ENCODE measurements at places on chromosomes 6 and 20. TPM values are rescaled to one million over a fixed set of nuclear protein-coding genes. Genes with fewer than 3 reads are reported as not detected.

Gene TBX18
- total RNA-seq = 5.4 TPM

DNA sequence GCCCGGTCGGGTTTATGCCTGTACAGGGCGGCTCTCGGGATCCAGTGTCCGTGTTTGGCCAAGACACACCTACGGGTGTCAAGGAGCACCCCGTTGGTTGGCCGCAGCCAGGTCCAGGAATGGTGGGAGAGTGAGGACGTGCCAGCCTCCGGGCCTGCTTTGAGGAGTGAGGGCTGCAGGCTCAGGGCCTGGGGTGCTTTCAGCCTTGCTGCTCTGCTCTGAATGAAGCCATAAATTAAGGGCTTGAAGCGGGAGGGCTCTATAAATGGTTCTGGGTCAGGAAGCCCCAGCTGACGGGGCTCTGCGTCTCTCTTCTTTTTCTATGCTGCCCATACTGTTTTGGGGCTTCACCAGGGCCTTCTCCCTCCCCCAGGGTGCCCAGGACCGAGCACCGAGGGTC lies 15.1 kb downstream of the GATA5 start:
- no peak for DNase-seq

DNA sequence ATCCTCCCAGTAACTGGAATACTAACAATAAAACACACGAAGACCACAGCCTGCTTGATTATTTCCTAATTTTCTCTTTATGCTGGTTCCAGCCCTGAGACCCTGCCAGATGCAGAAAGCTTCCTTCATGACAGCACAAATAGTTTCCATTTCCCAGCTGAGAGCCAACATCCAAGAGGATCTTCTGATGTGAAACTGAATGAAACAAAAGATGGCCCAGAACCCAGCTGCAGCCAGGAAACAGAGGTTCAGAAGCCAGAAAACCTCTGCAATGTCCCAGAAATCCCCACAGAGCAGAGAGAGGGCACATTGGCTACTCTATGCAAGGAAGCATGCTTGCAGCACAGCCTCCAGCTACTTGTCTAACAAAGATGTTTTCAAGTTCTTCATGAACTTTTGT lies 61.8 kb upstream of the PLEKHG1 start:
- DNase-seq = no peak

- DNase-seq = no peak
Observed at GRCh38 chr6:140897804-140898573, 1234.7 kb upstream of the GJE1 start.

Gene ACTL10
- total RNA-seq = 2.4 TPM

DNA sequence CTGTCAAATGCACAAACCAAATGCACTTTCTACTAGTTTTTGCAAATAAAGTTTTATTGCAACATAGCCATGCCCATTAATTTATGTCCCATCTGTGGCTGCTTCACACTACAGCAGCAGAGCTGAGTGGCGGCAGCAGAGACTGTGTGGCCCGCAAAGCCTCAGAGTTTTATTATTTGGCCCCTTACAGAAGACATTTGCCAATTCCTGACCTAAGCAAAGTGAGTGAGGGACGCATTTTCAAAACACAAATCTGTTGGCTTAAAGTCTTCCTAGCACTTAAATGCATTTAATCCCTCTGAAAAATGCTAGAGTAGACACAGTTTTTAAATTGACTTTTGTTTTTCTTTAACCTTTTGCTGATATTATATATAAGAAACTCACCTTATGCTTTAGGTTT lies 126.4 kb downstream of the PHACTR3 start:
- no peak for DNase-seq

DNA sequence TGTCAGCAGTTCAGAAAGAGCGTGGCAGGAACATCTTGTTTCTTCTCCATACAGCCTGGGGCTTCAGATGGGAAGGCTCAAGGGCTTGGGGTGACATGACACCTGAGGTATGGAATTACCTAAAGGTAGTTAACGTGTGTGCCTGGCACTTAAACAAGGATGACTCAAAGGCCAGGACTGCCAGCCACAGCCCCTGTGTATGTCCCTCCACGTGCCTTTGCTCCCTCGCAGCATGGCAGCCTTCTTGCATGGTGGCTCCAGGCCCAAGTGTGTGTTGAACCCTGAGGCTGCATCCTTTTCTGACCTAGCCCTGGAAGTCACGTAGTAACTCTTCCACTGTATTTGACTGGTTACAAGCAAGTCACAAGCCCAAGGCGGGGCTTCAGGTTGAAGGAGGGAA lies 33.6 kb upstream of the MYL9 start:
- DNase-seq = no peak

Gene APCDD1L
- total RNA-seq = not detected

DNA sequence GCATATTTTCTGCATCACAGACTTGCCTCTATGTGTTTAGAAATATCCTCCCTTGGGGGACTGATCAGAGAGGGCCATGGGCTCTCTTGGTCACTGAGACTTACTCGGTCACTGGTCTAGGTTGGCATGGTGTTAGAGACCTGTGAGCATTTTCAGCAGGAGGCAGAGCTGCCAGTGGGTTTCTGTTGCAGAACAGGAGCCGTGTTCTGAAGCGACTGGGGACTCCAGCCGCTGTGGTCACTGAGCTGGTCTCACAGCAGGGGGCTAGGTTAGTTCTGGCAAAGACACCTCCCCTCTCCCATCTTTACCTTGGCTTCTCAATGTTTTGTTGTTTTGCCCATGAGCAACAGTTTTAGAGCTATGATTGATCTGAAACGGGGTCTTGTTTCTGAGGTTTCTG lies 8.7 kb downstream of the TMEM181 start:
- no peak for DNase-seq

Gene LAMA4
- 189 TPM for total RNA-seq

- no peak for DNase-seq
Observed at GRCh38 chr20:12598894-12599293, 409.9 kb upstream of the SPTLC3 start.

- DNase-seq = no peak
Observed at GRCh38 chr6:157376706-157377230, 4.2 kb upstream of the ZDHHC14 start.

DNA sequence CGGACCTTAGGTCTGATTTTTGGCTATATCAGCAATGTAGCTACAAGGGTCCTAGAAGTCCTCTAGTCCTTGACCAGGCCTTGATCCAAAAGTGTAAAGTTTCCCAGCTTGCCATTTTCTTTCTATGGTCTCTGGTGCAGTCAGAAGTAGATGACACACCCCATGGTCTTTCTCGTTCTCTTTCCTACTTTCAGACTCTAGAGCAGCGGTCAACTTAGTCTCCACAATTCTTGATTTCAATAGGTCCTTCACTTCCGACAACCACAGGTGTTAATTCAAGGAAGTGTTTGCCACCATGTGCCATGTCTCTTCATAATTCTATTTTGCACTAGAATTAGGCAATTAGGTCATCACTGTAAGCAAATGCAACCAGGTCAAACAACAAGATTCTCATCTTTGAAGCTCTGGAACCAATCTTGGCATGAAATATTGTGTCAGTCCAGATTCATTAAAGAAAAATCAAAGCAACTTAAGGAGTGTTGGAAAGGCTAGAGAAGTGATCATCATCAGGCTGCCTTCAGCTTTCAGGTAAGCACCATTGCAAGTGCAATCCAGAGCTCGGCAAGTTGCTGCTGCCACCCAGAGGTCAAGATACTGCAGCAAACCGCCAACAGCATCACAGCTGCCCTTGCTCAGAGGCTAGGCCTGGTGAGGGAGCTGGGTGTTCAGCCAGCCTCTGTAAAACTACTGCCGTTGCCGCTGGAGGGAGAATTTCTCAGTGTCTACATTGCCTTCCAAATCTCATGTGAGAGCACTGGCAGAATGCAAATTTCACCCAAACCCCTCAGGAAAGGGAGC lies 5.6 kb upstream of the SYNE1 start:
- no peak for DNase-seq

GRCh38 chr20:56736285-56736857 lies 107.3 kb downstream of the TFAP2C start:
- no peak for DNase-seq

GRCh38 chr6:118881440-118882313 lies 12.3 kb upstream of the ASF1A start:
- no peak for DNase-seq

DNA sequence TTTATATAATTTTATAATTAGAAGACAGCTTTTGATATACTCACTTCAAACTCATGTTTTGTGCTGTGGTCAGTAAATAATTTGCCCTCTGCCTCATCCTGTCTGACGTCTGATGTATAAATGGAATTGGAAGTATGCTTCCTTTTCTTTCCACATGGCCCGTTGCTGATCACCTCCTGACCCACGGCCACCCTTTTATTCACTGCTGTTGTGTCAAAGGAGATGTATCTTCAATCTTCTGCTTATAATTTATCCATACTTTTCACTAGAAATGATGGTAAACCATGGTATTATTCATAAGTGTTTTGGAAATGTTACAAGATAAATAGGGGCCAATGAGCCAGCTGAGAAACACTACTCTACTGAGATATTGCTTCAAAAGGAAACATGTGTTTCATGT lies 841.8 kb downstream of the PHF3 start:
- no peak for DNase-seq

Gene PLN
- total RNA-seq = 41.0 TPM

- DNase-seq = no peak
Observed at GRCh38 chr20:36604952-36605398, 604 bp upstream of the RAB5IF start.

GRCh38 chr6:129263176-129263575 lies 380.2 kb downstream of the LAMA2 start:
- DNase-seq = no peak

GRCh38 chr6:16781348-16782169 lies 20.3 kb upstream of the ATXN1 start:
- DNase-seq = no peak

DNA sequence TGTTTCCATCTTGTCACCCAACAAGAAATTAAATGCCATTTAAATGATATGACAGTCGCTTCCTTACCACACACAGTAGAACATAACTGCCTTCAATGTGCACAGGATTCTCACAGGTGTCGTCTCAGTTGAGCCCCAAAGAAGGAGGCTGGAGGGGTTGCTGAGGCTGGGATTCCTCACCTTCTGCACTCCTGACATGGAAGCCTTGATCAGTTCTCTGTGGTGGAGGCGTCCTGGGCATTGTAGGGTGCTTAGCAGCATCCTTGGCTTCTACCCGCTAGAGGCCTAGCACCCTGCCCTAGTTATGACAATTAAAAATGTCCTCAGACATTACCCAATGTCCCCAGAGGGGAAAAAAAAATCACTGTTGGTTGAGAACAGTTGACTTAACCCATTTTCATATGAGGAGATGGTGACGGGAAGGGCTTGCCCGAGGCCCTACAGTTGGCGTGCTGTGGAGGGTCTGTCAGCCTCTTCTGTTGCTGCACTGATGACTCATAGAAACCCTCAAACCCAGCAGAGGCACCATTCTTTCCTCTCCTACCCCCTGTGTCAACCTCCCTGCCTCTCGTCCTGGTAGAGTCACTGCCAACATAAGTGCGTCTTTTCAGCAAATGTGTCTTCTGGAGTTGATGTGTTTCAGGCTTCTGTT lies 19.3 kb upstream of the ZNF831 start:
- DNase-seq = no peak

DNA sequence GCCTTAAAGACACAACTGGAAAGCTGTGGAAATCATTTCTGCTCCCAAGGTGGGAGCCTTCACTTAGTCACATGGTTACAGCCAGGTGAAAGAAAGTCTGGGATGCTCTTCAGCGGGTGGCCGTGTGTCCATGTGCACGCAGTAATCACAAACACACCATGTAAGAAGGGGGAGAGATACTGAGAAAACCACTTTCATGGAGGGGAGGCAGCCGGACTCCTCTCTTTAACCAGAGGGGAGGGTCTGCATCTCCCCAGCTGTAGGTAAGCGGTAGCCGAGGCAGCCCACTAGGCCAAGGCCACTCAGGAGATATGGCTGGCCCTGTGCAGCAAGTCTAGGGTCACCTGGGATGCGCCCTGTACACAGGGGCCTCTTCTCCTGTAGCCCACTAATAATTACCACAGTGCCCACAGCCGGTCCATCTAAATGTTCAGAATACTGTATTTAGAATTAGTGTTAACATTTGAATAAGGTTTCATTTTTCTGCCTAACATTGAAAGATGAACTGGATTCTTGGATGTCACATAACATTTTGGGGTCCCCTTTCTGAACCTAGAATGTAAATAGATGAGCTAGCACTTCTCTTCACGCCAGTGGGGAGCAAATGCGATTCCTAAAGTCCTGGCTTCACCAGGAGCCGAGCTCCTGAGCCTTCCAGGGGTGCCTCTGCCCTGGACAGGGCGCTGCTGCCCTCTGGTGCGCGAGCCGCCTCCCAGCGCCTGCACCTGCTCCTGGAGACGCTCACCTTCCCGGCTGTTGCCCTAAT lies 15.9 kb downstream of the GPR31 start:
- no peak for DNase-seq

DNA sequence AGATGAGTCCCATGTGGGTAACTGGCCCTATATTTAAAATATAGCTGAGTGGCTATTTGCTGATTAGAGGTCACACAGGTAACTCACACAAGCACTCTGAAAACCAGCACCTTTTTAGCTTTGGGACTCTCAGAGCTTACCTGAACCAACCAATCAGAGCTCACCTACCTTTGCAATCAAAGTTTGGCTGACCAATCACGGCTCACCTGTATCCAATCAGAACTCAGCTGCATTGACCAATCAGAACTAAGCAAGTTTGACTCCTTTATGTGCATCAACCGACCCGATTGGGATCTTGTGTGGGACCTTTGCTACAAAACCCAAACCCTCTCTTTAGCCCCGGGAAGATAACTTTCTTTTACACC lies 106.8 kb upstream of the NXT1 start:
- no peak for DNase-seq

Gene BPIFA1
- total RNA-seq = not detected

- DNase-seq = no peak
Observed at GRCh38 chr20:53124803-53125202, 152.6 kb downstream of the TSHZ2 start.

DNA sequence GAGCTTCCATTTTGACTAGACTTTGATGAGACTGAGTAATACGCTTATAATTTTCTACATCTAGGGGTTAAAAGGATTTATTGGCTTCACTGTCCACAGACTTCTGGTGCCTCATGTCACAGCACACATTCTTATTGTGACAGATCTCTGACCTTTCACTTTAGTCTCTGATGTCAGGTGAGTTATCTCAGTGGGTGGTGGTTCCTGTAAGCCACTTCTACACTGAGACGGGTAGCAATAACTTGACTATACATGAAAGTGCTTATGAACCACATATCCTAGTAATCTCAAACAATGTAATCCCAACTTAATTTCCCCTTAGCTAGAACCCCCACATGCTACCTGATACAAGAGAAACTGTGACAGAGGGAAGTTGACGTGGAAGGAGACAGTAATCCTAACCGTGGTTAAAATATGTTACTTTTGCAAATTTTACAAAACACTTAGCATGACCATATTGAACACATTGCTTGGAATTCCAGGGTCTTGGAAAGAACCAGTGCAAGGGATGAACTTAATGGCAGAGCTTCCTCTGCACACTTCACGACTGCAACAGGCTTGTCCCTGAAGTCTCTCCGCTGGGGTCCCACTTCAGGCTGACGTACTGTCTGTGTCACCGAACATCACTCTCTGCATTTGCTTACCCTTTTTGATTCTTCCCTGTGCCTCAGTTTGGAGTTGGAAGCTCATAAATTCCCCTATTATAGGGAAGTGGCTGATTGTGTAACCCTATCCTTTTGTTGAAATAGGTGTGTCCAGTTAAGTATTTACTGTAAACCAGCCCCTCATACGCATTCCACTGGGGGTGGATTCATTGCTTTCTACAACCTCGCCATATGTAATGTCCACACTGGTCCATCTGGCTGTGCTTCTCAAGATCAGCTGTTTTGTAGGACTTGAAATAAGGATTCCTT lies 6.4 kb upstream of the TRIM40 start:
- DNase-seq = no peak

Gene CASS4
- 6.8 TPM for total RNA-seq

All from omental fat pad (tissue), 4 donors.